Omental fat pad (tissue), 4 donors: ENCODE measurements at places on chromosomes 2 and 18. TPM values are rescaled to one million over a fixed set of nuclear protein-coding genes. Genes with fewer than 3 reads are reported as not detected.

GRCh38 chr2:178924817-178925216, 117.6 kb upstream of the TTN start:
- DNase-seq, result no peak

- no peak for DNase-seq
These were observed 100.3 kb upstream of the CAVIN2 start for GRCh38 chr2:191947235-191947634.

GRCh38 chr2:131067465-131068125, 25.7 kb downstream of the FAM168B start:
- DNase-seq, result no peak

DNA sequence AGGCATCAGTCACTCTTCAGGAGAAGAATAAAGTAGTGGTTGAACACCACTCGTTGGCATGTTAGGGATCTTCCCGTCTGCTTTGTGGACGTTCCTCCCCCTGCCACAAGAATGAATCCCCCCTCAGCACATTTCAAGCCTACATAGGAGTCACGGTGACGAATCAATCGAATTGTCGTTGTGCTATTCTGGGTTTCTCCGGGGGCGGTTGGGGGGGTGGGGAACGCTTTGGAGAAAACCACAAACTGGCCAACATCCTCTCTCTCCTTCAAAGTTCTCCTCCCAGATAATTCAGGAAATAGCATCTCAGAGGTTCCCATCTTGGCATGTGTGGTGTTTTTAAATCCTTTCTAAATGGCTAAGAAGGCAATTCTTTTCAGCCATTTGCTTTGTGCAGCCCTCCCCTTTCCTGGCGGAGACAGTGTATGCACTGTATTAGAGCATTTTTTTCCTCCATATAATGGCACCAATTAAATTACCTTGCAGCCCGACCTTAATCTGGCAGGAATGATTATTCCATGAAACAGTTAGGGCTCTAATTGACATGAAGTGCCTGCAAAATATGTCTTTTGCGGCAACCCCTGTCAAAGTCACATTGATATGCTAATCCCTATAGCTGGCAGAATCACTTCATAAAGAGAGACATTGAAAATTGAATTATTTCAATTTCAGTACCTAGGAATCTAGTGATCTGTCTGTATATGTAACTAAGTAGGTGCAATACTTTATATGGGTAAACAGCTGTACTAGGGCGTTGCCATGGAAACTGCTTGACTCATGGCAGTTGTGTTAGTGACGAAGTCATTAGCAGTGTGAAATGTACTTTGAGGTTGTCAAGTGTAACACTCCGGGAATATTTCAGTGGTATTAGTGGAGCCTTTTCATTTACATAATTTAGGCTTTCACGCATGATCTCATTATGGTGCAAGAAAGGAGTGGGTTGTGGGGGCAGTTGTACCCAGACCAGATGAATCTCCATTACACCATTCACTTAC, 323.4 kb upstream of the SLC14A2 start:
- DNase-seq, result no peak

DNA sequence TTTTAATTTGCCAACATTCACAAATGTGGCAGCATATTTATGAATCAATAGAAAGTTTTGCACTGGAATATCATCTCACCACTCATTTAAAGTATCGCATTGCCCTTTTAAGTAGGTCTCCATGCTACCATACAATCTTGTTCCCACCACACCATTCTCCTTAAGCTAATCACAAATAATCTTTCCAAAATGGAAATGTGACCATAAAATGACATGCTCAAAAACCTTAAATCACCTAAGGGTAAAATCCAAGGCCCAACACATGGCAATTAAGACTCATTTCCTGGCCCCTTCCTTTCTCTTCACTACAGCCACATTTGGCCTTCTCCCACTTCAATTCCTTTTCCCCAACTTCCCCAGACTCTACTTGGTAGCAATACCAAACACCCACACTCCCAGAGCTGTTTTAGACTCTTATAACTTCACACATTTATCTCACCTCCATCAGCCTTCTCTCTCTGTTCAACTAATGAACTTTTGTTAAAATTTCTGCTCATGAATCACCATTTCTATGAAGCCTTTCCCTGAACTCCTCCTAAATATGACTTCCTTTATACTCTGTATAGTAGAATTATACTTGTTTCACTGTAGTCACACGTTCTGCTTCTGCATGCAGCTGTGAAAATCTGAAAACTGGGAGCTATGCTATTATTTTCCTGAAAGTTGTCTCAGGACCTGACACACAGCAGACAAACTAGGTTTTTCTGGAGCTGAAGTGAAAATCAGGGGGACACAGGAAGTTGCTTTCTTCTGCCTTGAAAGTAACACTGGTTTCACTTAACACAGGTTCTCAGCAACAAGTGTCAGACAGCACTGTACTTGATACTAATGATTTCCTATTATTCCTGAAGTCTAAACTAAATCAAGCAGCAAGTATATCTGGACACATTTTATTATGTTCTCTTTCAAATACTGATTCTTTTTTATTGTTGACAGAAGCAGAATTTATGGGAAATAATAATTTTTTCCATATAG, 303.9 kb downstream of the ZEB2 start:
- DNase-seq, result no peak

- no peak for DNase-seq
These were observed 22.3 kb downstream of the SNED1 start for GRCh38 chr2:241020629-241021190.

GRCh38 chr2:38296197-38296780, 80.8 kb downstream of the ATL2 start:
- DNase-seq, result no peak

DNA sequence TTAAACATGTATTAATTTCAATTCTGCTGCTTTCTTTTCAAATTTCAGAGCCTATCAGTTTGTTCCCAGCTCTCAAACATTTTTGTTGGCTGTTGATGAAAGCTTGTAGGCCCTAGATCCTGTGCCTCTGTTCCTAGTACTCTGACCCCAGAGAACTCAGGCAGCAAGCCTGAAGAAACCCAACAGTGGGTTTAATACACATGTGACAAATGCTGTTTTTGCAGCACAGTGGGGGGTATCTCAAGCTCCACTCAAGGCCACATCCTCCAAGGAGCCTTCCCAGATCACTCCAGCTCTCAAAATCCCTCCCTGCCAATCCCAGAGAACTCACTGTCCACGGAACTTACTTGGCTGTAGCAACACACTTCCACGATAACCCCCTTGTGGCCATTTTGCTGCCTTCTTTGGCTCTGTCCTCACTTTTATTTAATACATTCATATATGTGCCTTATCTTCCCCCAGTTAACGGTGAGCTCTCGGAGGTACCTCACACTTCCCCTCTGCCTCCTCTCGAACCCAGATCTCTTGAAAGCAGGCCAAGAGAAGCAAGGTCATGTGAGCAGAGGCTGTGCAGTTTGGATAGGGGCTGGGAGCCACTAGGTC, 122.4 kb downstream of the TNS1 start:
- no peak for DNase-seq

DNA sequence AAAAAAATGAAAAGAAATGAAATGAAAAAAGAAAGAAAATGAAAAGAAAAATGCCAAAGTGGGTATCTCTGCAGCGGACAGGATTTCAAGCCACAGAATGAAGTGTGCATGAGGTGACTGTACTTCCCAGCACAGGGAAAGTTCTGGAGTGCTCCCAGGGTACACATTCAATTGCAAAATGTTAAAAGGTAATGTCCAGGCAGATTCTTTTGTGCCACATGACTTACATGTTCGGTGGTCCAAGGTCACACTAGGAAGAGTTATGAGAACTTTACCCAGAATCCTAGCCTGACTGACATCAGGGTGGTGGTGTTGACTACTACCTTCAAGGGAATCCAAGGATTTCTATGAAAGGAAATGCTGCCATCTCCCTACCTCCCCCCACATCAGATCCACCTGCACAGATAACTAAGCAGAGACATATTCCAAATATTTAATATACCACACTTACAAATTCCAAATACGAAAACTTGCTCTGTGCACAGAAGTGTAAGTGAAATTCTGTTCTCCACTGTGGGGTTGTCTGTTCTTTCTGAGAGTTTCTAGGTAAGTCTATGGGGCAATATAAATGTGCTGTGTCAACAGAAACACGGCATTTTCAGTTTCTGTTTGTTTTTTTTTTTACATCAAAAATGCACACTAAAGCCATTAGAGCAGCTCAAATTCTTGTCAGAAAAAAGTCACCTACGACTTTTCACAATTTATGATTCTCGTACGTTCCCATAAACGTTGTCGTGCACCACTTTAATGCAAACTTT, 56.6 kb downstream of the CABYR start:
- no peak for DNase-seq

DNA sequence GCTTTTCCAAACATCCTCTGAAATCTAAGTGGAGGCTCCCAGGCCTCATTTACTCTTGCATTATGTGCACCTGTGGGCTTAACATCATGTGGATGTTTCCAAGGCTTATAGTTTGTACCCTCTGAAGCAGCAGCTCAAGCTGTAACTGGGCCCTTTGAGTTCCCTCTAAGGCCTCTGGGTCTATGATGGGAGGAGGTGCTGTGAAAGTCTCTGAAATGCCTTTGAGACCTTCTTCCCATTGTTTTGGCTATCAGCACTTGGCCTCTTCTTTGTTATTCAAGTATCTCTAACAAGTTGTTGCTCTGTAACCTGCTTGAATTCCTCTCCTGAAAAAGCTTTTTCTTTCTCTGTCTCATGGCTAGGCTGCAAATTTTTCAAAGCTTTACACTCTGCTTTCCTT, 58.1 kb upstream of the MYT1L start:
- no peak for DNase-seq

DNA sequence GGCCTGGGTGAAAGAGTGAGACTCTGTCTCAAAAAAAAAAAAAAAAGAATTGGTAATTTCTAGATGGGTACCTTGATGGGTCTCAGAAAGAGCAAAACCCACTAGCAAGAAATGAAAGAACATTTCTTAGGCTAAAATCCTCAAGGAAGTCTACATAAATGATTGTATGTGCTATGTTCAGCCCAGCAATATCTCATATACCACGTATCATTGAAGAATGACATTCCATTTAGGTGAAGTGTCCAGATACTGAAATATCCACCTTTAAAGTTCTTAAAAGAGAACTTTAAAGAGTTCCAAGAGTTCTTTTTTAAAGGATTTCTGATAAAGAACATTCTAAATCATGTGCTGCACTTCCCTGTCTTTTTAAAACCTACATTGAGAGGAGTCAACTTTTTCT, 19.2 kb downstream of the NRP2 start:
- no peak for DNase-seq

GRCh38 chr2:144267239-144267638, 252.7 kb downstream of the ZEB2 start:
- no peak for DNase-seq

DNA sequence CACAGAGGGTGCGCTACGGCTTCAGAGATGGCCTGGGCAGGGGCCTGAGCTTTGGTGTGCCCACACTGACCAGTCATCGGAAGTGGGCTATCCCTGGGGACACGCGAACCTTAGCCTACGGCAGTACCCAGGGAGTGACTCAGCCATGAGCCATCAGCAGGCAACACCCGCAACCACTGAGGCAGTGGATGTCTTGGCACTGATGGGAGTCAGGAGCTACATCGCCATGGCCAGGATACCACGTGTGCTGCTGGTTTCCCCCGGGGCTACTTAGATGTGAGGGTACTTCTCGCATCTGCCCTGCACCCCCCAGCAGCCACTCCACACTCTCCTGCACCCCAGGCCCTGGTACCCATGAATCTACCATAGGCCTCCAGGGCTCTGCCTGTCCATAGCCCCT, 12.8 kb upstream of the HPCAL1 start:
- DNase-seq, result no peak

DNA sequence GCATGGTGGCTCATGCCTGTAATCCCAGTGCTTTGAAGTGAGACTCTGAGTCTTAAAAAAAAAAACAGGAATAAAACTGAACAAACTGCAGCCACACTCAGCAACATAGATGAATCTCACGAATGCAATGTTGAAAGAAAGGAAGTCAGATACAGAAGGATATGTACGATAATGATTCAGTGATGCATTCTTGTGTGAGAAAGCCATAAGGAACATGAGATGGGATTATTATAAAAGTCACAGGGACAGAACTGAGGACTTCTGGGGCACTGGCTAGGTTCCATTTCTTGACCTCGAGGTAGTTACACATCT, 56.9 kb upstream of the SMAD2 start:
- DNase-seq, result no peak

- no peak for DNase-seq
These were observed 97.4 kb upstream of the MGAT4A start for GRCh38 chr2:98828369-98828744.

DNA sequence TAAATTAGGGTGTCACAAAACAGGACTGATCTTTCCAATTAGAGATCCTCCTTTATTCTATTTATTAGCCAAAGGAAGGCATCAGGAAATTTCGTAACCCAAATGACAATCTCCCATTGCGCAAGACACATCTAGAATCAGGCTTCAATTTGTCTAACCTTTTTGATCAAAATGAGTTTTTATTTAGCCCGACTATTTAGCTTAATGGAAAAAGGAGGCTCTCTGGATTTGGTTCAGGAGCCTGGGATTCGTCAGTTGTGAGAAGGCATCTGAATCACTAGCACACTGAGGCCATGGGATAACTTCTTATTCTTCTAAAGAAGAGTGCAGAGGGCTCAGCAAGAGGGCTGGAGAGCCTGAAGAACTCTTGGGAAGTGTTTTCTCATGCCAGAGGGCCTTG, 332.1 kb upstream of the ETAA1 start:
- DNase-seq, result no peak

- no peak for DNase-seq
These were observed 85.6 kb upstream of the SLC66A3 start for GRCh38 chr2:11069566-11070185.

DNA sequence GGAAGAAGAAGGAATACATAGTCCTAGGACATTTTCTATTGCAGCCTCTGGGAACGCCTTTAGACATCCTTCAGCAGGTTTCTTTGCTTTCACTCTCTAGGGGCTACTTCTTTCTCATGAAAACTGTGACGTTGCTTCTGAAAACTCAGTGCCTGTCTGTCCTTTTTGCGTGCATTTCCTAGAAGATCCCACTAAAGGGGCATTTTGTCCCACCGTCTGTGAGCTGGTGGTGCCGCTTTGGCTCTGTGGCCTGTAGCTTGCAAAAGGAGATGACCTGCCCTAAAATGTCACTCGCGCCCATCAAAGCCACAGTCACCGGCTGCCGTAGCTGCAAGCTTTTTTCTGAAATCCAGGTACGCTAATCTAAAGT, 579 bp downstream of the STAT4 start:
- DNase-seq, result no peak

GRCh38 chr2:70717431-70718038, 50.5 kb downstream of the ADD2 start:
- no peak for DNase-seq

- DNase-seq, result no peak
These were observed 421.7 kb upstream of the CDH20 start for GRCh38 chr18:60911504-60911903.

Gene FNDC4
- total RNA-seq, result 46.4 TPM

Gene HOXD12
- not detected for total RNA-seq

Gene IL1RL1
- total RNA-seq, result 307 TPM

Gene SP9
- not detected for total RNA-seq

Gene SERPINB12
- not detected for total RNA-seq

Gene ATP8B1
- 8.0 TPM for total RNA-seq

Gene CCDC102B
- total RNA-seq, result 15.0 TPM

Gene B3GNT7
- 7.2 TPM for total RNA-seq

Gene DAW1
- total RNA-seq, result 11.0 TPM

Gene PLEK
- 29.3 TPM for total RNA-seq

Gene ST3GAL5
- 68.8 TPM for total RNA-seq

Gene GLI2
- total RNA-seq, result 1.4 TPM

Gene SERPINB13
- total RNA-seq, result not detected

Gene MOGAT1
- total RNA-seq, result 0.95 TPM

Gene TMEM247
- total RNA-seq, result not detected

Gene LYG2
- not detected for total RNA-seq

Gene RUFY4
- total RNA-seq, result 0.95 TPM

Gene EPAS1
- total RNA-seq, result 980 TPM

Gene CLHC1
- 5.7 TPM for total RNA-seq

Gene SLC9A4
- total RNA-seq, result not detected

Gene HK2
- total RNA-seq, result 31.3 TPM
